ENCODE measurements at places on chromosomes 11 and 22.

DNA sequence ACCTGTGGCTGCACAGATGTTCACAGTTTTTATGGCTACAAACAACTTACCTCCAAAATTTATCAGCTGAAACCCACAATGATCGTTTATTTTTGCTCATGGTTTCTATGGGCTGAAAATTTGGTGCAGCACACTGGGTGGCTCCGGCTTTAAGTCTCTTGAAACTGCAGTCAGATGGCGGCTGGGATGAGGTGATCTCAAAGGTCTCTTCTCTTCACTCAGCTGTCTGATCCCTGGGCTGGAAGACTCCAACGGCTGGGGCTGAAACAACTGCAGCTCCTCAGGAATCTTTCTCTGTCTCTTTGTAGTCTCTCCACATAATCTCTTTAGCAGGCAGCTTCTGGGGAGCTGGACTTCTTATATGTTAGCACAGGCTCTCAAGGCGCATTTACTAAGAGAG, 117.3 kb upstream of the FAT3 start:
- no peak for DNase-seq

- DNase-seq = no peak
Measured at GRCh38 chr22:35622191-35622913, 5.2 kb upstream of the MB start.

DNA sequence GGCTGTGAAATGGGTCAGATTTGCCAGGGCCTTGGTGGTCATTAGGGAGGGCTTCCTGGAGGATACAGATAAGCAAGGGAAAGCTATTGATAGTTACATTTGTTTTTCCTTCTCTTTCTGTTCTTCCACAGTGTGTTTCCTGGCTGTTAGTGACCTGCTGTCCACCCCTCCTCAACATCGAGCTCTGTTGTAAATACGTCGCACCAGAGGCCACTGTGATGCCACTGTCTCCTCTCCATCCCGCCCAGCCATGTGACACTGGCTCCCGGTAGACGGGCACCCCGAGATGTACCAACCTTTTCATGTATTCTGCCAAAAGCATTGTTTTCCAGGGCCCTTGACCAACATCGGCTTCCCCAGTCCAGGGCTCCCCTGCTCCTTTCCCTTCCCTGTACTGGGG, 58.1 kb downstream of the P4HA3 start:
- DNase-seq = no peak

- DNase-seq = no peak
Measured at GRCh38 chr11:3135481-3136440, 29.3 kb downstream of the OSBPL5 start.

- DNase-seq = peak; percentile 13
Measured at GRCh38 chr22:41445129-41446056, 1.2 kb downstream of the TOB2 start.

DNA sequence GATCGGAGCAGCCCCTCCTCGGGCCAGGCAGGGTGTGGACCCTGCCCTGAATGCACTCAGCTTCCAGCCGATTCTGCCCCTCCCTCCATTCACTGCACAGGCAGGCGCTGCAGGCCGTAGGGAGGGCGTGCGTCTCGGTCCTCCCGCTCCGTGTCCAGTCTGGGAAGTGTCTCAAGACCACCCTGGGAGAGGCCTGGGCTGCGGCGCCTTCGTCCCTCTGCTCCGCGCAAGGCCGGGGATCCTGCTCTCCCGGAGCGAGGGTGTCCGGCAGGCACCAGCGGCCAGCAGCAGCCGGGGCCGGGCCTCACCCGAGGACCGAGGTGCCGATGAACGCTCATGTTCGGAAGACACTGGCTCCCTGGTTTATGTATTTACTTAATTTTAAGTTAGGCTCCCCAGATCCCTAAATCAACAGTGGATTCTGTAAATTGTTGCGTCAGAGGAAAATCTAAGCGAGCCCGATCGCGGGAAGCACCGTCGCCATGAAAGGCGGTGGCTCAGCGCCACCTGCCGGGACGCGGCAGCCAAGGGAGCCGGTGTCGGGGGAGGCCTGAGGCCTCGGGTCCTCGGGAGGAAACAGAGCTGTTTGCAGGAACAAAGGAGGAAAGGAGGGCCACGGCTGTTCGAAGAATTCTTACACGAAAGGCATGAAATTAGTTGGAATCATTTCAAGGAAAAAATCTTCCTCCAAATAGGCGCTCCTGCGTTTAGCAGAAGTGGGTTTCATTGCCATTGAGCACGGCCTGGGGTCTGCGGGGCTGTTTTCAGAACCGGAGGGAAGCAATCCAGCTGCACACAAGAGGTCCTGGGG, 195.3 kb downstream of the BRD1 start:
- DNase-seq = no peak

DNA sequence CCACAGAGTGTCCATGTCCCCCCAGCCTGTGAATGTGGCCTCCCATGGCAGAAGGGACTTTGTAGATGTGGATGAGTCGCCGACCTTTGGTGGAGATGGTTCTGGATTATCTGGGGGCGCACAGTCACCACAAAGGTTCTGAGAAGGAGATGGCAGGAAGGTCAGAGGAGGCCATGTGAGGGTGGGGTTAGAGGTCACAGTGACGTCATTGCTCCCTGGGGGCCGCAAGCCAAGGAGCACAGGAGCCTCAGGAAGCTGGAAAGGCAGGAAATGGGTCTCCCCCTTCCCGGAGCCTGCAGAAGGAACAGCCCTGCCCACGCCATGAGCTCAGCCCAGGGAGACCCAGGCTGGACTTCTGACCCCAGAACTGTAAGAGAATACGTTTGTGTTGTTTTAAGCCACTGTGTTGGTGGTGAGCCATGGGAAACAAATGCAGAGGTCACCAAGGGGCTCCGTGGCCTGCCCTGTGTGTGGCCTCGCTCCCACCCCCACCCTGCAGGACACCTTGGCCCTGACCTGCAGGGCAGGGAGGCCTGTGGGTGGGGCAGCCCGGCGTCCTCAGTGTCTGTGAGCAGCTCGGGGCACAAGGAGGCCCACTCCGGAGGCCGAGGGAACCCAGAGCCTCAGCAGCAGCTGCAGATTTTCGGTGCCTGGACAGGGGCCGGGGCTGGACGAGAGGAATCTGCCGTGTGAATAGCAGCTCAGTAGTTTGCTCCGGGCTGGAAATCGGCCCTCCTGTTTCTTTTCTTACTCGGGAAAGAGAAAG, 32.1 kb downstream of the GRAMD4 start:
- no peak for DNase-seq

DNA sequence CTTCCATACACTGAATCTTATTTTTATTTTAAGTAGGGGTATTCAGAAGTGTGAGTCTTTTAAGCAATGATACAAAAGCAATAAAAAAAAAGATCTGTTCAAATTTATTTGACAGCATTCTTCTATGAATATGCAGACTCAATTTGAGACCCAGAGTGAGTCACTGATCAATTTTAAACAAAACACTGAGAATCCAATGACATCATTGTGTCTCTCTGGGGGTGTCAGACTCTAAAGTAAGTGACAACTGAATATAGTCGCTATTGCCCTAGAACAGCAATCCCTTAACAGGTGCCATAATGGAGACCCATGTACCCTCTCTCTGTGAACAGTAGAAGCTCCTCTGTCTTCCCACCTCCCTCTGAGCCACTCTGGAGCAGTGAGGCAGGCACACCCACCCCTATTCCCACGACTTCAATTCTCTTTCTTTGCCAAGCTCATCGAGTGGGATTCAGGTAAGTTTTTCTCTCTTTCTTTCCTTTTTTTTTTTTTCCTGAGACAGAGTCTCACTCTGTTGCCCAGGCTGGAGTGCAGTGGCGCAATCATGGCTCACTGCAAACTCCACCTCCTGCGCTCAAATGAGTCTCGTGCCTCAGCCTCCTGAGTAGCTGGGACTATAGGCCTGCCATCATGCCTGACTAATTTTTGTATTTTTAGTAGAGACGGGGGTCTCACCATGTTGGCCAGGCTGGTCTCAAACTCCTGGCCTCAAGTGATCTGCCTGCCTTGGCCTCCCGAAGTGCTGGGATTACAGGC, 5.1 kb upstream of the RPS3 start:
- DNase-seq = no peak

DNA sequence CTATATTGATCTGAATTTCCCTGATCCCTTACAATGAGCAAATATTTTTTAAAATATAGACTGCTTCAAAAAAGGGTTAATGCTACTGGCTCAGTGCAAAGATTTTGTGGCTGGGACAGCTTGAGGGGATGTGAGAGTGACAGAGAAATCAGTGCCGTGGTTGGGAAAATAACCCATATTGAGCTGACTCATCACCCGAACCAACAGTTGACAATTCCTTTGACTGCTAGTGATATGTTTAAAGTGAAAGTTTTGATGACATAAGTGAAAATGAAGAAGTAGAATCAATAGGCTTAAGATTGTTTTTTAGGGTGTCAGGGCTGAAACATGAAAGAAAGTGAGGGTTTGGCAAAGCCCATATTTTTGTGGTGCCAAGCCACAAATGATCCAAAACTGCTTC, 257.1 kb upstream of the TENM4 start:
- DNase-seq = no peak

DNA sequence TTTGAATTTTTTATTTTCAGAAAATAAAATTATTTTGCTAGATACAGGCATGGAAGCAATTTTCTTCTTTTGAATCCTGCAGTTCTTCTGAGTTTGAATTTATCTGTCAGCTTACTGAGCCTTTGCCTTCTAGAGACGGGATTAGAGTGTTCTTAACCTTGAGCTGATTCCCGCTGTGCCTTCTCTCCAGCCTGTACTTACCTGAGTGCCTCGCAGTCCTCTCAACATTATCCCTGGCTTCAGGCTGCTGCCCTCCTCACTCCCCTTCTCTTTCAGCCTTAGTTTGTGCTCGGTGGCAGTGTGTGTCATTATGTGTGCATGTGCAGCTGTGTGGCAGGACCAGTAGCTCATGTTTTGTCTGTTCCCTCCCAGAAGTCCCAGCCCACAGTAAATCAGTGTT, 24.3 kb downstream of the OSBP2 start:
- no peak for DNase-seq

DNA sequence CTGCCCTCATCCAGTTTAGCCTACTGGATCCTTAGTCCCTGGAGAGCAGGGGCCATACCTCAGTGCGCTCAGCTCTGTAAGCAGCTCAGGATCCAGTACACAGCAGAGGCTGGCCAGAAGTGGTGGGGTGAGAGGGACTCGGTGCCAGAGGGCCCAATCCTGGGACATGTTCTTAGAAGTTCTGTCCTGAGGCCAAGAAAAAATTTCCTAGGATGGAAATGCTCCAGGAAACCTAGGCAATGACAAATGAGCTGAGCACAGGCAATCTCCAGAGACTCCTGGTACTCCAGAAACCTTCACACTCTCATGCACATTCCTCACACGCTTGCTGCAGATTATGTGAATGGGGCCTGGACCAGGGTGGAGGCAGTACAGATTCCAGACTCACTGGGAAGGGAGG, 89.6 kb downstream of the SERGEF start:
- no peak for DNase-seq

Data from stimulated activated CD8-positive, alpha-beta memory T cell treated with anti-CD3 and anti-CD28 coated beads, Interleukin-12 subunit alpha, Interleukin-12 subunit beta, amount 100 ng/mL, for 4 hours (primary cell).